ENCODE measurements at places on chromosomes 12 and 14.

- no peak for DNase-seq
Measured at GRCh38 chr12:19409376-19409775, 29.9 kb upstream of the AEBP2 start.

- no peak for DNase-seq
Measured at GRCh38 chr14:44316647-44317440, 190.2 kb downstream of the FSCB start.

GRCh38 chr14:45120096-45120495 is 14.2 kb downstream of the FKBP3 start:
- no peak for DNase-seq

DNA sequence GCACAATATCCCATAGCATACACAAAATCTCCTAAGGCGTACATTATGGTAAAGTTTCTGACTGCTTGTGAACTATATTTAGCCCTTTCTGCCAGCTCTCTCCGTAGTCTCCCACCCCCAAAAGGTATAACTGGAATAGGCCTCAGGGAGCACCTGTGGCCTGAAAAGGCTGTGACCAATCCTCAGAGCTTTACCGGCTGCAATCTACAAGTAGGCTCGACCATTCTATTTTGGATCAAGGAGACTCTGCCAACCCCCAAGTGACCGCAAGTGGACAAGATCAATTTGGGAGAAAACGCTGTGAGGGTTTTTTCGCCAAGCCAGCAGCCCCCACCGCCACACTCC is 1.2 kb downstream of the PPTC7 start:
- DNase-seq: no peak

DNA sequence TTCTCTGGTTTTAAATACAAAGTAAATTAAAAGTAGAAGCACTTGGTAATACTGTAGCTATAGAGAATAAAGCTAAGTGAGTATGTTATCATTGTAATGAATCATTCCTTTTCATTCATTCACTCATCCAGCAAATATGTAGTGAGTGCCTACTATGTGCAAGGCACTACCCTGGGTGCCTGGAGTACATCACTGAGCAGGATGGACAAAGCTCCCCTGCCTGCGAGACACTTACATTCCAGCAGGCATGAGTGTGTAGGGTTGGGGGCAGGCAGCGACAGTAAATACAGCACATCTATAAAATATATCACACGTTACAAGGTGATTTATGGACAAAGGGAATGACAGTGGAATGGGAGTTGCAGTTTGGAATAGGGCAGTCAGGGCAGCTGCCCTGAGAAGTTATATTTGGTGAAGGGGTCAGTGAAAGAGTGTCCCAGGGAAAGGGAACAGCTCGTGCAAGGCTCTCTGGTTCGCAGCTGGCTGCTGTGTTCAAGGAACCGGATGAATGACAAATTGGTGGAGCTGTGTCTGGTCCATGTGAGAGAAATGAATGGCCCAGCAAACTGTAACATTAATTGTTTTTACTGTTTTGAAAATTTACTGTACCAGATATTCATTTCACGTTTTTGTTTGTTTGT is 159.6 kb downstream of the CRADD start:
- no peak for DNase-seq

GRCh38 chr14:73762375-73762822 is 48.2 kb upstream of the PNMA1 start:
- peak; percentile 57 for DNase-seq

DNA sequence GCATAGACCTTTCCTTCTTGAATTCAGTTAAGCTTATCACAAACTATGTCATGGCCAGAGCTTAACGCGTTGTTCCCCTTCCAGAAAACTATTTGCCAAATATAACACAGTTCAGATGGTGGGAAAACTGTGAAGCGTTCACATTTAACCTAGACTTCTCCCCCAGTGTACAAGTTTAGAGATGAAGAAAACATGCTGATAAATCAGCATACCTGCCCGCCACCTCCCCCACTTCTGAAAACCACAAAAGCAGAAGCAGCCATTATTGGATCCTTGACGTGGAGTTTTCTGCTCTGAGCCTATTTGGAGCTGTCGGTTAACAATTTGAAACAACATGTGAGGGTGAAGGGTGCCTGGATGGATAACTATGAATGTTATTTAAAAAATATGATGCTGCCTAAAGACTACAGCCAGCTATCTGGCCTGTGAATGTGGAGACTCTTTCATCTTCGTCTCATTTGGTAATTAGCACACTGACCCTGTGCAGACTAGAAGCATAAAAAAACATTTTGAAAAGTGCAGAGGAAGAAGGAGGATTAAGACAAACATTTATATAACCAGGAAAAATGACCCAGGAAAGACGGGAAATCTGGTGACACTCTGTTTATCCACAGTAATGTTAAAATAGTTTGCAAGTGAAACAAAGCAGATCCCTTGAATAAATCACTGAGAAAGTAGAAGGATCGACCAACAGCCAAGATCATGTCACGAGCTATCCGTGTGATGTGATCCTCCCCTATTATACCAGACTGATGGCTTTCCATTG is 408.2 kb downstream of the AEBP2 start:
- DNase-seq: no peak

DNA sequence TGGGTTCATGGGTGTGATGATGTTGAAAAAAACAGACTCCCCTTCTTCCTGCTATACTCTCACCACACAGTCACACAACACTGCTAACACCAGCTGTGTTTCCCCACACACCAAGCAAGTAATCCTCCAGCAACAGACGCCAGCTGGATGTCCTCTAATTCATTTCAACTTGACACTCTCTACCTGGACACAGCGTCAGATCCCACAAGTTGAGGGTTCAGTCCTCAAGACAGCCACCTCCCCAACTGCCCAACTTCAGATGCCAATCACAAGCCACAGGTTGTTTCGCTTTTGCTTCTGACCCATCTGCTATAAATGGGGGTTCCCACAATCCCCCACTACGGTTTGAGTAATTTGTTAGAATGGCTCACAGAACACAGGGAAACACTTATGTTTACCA is 49.3 kb downstream of the TMEM30B start:
- no peak for DNase-seq

- DNase-seq: no peak
Measured at GRCh38 chr12:131736446-131737149, 25.7 kb downstream of the SFSWAP start.

- no peak for DNase-seq
Measured at GRCh38 chr14:23351681-23352505, 794 bp downstream of the SLC22A17 start.

- DNase-seq: no peak
Measured at GRCh38 chr12:106894774-106895173, 60.9 kb upstream of the TMEM263 start.

DNA sequence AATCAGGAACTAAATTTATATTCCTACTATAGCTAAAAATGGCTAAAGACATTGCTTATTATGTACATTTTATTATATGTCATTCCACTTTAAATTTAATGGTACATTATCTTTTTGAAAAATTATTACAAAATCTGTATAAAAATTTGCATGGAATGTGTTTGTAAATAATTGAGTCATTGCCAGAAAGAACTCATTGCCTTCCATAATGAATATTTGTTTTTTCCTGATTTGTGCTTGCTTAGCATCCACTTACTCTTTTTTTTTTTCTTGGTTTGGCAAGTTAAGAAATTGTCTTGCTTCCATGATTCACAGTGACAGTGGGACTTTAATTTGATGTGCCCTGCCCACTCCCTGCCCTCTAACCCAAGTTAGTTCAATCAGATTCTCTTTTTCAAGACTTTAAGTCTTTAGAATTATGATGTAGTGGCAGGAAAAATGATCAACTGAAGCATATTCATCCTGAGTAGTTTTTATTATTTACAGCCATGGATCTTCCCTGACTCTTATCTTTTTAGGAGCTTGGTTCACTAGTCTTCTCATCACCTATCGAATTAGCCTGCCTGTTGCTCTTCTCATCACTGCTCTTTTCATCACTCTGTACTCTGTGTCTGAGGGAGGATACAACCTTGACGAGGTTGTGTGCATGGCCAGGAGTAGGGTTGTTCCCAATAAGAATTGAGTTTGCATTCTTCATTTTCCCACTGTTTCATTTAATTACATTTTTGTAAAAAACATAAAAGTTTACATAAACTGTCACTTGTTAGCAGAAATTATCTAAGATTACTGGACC is 442.0 kb downstream of the BTG1 start:
- no peak for DNase-seq

DNA sequence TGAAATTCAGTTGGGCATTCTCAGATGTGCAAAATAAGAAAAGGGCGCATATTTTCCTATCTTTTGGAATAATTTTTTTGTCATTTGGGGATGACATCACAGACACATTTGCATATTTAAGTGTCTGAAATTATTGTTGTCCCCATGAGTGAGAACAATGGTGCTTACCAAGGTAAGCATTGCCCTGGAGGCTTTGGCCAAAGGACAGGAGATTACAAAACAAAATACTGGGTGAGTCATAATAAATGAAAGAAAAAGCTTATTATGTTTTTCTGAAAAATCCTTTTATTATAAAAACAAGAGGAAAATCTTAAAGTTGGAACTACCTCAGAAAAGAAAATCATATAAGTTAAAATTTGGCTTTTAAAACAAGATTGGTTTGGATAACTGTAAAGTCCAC is 254.9 kb downstream of the BTG1 start:
- DNase-seq: no peak

DNA sequence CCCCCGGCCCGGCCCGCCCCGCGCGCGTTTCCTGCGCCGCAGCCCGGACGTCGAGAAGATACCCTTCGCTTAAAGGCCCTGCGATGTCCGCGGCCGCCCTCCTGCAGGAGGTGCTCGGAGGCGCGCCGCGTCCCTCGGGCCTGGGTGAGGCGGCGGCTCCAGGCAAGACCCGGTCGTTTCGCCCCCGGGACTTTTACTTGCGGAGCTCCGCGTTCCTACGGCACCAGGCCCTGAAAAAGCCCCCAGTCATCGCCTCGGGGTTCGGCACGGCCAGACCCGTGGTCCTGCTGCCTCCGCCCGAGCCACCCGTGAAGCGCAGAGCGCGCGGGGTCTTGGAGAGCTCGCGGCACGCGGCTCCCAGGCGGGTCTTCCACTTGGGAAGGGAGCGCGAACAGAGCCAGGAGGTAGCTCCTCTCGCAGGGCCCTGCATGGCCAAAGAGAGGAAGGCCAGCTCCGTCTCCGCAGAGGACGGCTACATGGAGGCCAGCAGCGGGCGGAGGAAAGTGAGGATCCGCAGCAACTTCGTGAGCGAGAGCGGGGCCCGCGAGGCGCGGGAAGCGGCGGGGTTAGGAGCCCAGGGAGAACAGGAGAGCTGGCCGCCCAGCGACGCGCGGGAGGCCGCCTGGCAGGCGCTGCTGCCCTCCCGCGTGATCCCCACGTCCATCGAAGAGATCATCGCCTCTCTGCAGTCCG is 26.9 kb downstream of the TTC6 start:
- no peak for DNase-seq

- no peak for DNase-seq
Measured at GRCh38 chr14:22466491-22466890, 122.5 kb downstream of the DAD1 start.

DNA sequence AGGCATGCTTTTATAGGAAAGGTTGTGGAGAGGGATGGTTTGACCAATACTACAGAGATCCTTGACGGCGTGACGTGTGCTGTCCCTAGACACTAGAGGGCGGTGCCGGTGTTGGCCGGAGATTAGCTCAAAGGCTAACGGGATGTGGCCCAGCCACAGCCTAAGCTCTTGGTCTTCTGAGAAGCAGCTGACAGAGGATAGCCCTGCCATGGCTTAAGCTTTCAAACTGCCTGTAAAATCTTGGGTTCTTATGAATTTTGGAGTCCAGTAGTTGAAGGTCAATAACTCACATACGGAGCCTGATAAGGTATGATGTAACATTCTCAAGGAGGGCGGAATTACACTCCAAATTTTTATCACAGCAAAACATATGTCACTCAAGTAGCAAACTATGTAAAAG is 515.7 kb upstream of the ATXN7L3B start:
- peak; percentile 2 for DNase-seq

DNA sequence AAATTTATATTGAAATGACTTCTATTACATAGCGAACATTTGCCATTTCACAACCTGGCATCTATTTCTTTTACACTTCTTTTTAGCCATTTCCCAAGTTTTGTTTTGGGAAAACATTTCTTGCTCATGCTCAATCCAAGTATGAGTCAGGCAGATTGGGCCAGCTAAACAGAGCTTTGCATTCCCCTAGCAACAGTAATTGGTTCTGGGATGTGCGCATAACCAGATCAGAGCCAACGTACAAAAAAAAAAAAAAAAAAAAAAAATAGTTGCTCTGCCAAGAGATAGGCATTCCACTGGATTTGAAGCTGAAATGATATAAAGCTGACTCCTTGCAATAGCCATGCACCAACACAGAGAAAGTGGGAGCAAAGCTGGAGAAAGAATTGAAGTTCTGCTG is 37.5 kb downstream of the PLCZ1 start:
- DNase-seq: no peak

DNA sequence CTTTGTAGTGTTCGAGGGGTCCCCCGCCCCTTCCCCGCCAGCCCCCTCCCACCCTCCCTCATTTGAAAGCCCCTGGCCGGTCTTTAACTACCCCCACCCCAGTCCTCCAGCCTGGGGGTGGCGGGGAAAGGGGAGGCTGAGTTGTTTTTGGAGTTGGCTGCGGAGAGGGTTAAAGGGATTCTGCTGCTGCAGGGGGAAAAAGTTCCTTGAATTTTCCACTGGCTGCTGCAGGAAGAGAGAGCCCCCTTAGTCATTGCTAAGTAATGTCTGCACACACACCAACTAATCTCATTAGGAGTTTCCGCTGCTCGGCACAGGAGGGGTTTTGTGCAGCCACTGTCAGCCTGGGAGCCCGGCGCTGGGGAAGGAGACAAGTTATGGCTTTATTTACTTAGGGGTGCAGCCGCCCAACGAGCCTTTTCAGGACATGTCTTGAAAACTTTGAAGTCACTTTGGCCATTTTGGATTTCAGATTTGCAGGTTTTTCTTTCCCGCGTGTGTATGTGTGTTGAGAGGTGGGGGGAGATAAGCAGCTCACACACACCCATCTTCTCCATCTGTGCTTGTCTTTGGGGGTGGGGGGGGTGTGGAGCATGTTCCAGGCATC is 1.8 kb downstream of the ELK3 start:
- DNase-seq: peak; percentile 39

- DNase-seq: no peak
Measured at GRCh38 chr14:104141621-104142091, 3.3 kb downstream of the KIF26A start.

DNA sequence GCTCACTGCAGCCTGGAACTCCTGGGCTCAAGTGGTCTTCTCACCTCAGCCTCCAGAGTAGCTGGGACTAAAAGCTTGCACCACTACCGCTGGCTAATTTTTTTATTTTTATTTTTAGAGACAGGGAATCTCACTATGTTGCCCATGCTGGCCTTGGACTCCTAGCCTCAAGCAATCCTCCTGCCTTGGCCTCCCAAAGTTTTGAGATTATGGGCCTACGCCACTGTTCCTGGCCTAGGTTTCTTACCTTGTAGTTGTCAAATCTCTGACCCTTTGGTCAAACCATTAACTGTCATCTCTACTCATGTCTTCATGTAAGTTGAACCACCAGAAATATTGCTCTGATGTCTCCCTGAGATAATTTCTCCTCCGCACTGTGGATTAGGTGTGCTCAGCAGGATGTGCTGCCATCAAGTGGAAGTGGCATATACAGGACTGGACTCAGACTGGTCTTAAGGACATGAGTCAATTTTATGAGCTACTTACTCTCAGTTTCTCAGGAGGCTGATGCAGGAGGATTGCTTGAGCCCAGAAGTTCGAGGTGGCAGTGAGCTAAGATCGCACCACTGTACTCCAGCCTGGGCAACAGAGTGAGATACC is 28.5 kb downstream of the ACTR6 start:
- no peak for DNase-seq

Data from CD4-positive, alpha-beta T cell treated with Interleukin-12 subunit alpha and Interleukin-12 subunit beta, for 1 hour (primary cell).